ENCODE measurements at places on chromosomes 7 and 10.

- peak; percentile 35 for DNase-seq
Observed at GRCh38 chr7:75737856-75738603, 711 bp downstream of the HIP1 start.

DNA sequence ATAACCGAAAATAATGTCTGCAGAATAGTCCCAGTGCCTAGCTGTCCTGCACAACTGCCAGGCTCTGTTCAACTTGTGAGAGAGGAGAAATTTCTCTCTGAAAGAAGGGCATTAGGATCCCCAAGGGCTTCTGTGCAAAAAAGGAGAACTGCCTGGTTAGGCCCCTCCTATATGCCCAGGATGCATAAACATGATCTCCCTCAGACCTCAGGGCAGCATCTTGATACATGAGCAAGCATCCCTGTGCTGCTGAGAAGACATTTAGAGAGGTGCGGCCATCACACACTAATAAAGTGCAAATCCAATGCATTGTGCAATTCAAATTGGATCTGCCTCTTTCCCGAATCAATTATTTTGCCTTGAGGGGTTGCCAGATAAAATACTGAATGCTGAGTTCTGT lies 553.6 kb downstream of the TNS3 start:
- no peak for DNase-seq

DNA sequence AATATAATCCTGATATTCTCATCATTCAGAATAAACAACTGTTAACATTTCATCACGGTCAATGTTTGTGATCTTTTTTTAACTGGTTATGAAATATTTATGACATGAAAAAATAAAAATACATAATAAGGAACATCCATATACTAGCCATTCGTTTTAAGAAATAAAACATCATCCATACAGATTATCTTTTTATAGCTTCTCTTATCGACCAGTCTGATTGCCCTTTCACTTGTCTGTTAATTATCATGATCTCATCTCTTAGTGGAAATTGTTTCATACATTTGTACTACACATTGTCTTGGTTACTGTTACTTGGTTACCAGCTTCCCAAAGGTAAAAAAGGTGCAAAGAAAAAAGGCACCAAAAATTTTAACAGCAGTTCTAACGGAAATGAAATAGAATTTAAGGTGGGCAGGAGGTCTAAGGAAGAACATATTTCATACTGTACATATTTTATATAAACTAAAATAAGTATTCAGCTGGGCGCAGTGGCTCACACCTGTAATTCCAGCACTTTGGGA lies 8.4 kb downstream of the ARHGAP21 start:
- no peak for DNase-seq

GRCh38 chr7:17063045-17063383 lies 181.2 kb upstream of the AGR3 start:
- DNase-seq = no peak

- DNase-seq = no peak
Observed at GRCh38 chr10:113706623-113707022, 26.9 kb downstream of the CASP7 start.

DNA sequence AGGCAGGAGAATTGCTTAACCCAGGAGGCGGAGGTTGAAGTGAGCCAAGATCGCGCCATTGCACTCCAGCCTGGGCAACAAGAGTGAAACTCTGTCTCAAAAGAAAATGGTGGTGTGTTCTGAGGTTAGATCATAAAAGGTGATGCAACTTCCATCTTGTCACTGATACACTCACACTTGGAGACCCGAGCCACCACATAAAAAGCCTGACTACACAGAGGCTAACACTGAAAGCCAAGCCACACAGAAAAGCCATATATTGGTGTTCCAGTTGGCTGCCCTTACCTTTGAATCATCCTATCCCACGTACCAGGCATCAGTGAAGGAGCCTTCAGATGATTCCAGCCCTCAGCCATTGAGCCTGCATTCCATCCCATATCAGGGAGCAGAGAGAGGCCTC lies 4.0 kb downstream of the MORN4 start:
- DNase-seq = no peak

DNA sequence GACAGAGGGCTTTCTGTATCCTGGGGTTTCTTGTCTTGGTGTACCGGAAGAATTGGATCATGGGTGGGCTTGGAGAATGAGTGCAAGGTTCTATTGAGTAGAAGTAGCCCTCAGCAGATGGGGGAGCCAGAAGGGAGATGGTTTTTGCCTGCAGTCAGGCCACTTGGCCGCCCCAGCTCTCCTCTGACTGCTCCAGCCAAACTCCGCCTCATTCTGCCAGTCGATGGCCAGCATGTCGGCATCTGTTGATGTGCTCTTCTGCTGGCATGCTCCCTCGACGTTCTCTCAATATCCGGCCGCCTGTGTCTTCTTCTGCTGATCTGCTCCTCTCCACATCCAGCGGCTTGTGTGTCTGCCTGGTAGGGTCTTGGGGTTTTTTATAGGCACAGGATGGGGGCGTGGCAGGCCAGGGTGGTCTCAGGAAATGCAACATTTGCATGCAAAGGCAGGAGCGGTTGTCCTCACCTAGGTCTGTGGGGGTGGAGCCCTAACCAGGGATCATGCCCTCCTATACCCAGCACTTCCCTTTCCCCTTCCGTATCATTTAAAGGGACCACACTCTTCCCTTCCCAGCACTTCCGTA lies 40.2 kb upstream of the TNS3 start:
- no peak for DNase-seq

GRCh38 chr7:150514748-150515222 lies at the start of gene GIMAP7:
GIMAP7 (plus strand) TSS chr7:150514872; CDS start chr7:150519975, 5,103 bp downstream.
- peak; percentile 48 for DNase-seq

DNA sequence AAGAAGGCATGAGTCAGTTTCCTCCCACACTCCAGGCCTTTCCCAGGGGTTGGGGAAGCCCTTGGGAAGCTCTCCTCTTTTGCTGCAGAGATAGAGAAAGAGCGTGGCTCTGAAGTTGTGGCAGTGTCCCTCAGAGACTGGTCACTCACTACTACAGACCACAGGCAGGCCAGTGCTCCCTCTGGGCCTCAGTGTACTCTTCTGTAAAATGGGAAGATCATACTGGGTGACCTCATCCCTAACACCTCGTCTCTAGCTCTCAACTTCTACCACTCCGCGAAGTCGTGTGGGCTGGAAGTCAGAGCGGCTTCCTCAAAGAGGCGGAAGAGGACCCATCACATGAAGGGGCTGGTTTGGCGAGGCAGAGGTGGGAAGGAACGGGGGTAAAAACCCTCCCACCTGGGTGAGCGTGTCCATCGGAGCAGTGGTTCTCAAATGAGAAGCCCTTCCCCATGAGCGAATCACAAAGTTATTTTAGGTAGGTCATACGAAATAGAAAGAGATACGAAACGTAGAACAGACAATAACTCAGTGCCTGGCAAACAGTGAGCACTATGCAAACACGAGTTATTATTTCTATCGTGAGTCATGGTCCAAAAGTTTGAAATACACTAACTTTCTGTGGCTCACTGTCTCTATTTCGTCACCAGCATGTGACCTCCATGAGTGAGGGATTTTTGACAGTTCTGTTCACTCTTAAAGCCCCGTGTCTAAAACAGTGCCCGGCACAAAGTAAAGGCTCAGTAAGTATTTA lies 32.7 kb downstream of the PRKAG2 start:
- no peak for DNase-seq
